ENCODE measurements at places on chromosomes 4 and X.

- DNase-seq, result peak; percentile 47
Measured at GRCh38 chr4:2469192-2469984, 482 bp downstream of the RNF4 start.

GRCh38 chr4:95363966-95364365 is 184.8 kb downstream of the UNC5C start:
- DNase-seq, result no peak

DNA sequence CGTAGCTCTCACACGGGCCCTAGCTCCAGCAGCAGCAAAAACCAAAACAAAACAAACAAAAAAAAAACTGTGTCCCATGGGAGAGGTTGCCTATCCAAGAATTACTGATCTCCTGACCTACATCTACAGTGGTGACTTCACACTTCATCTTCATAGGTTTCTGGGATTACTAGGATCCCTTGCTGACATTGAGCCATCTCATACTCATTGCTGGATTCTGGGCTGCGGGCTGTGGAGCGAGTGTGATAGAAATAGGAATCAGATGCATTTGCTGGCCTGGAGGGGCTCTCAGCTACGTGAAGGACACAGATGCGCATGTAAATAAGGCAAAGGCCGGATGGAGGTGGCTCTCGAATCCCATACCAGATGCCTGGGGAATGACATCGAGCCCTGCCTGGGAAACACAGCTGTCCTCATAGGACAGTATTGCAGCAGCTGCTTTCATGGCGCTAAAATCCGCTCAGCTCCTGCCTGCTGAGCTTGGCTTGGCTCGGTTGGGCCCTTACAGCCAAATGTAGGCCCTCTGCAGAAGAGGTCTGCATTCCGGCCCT is 41.7 kb downstream of the CNGA2 start:
- no peak for DNase-seq

DNA sequence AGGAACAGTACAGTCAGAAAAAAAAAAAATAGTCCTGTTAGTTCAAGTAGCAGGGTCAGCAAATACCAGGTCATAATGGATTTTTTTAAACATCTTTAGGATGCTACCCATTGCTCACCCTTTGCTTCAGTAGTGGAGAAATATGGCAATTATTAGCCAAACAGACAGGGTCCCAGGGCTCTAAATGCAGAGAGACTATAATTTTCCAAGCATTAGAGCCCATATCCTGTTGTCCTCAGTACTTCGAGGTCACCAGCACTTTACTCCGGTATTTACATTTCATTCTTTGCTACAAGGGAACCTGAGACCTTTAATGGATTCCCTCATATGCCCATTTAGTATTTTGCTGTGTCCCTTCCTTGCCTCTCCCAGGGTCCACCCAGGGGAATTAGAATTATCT is 1562.9 kb upstream of the TENM3 start:
- DNase-seq, result no peak

GRCh38 chr4:89829470-89830138 is 7.4 kb downstream of the SNCA start:
- DNase-seq, result no peak

- no peak for DNase-seq
Measured at GRCh38 chr4:25788703-25789238, 74.0 kb downstream of the SEL1L3 start.

- DNase-seq, result peak; percentile 40
Measured at GRCh38 chrX:13868591-13868990, 51.7 kb upstream of the GPM6B start.

Measured in MCF 10A (cell line).